ENCODE measurements at places on chromosomes 3 and 15.

GRCh38 chr3:44468572-44469520 is 8.6 kb downstream of the ZNF445 start:
- DNase-seq, result no peak

- DNase-seq, result no peak
These were observed 166.6 kb downstream of the ANO10 start for GRCh38 chr3:43455233-43455632.

DNA sequence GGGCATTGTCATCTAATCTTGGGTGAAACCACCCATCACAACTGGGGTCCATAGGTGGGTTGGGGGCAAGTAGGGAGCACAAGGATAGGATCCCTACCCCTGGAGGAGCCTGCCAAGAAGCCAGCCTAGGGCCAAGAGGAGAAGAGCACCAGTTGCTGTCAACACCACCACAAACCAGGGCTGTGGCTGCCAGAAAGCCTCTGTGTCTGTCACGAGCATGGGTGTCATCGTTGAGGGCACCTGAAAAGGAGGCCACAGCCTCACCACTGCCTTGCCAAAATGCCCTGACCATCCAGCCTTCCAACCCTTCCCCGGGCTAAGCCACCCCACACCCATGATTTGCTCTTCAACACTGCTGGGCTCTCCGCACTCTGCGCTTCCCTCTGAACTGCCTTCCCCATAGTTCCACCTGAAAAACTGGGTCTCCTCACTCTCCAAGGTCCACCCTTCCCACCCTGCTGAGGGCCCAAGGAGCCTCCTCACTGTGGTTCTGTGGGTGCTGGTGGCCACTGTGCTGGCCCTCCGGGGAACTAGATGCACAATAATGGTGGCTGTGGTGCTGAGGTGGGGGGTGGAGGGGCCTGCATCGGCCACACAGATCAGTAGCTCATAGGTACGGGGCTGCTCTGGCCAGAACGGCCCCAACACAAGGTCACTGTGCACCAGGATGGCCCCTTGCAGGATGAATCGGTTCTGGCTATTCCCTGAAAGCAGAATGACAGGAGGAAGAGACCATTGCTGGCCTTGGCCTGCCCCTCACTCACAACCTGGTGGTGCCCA is 6.2 kb upstream of the IP6K1 start:
- DNase-seq, result no peak

- no peak for DNase-seq
These were observed 55.7 kb downstream of the IQSEC1 start for GRCh38 chr3:13017361-13018042.

- no peak for DNase-seq
These were observed 102.9 kb downstream of the CHST2 start for GRCh38 chr3:143222505-143222904.

DNA sequence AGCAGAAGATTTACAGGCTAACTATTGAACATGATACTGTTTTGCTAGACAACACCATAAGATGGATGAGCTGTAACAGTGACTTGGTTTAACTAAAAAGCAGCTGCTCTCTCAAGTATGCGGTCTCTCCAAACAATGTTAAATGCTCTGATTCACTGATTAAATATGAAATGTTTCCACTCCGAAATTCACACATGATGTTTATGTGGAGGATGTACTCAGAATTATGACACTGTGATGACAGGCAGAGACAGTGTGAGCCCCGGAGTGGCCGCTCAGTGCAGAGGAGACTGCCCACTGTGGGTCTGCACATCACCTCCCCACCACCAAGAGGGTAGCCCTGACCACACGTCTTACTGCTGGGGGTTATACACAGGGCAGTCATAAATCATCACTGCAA is 83.9 kb upstream of the MEX3B start:
- DNase-seq, result no peak

DNA sequence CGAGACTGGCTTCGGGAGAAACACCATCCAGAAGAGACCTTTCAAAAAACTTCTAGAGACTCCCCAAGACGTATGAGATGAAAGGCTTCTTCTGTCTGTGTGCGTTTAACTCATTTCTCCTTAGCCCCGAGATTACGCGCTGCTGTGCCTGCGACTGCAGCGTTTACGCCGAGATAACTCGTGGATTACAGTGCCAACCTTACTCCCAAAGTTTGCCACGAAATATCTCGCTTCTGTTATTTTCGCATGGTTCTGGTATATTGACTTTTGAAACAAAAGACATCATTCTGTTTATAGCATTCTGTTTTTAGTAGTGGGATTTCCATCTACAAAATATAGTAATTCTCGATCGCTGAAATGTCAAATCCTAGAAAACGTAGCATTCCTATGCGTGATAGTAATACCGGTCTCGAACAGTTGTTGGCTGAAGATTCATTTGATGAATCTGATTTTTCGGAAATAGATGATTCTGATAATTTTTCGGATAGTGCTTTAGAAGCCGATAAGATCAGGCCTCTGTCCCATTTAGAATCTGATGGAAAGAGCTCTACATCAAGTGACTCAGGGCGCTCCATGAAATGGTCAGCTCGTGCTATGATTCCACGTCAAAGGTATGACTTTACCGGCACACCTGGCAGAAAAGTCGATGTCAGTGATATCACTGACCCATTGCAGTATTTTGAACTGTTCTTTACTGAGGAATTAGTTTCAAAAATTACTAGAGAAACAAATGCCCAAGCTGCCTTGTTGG is 467 bp downstream of the PGBD4 start:
- no peak for DNase-seq

DNA sequence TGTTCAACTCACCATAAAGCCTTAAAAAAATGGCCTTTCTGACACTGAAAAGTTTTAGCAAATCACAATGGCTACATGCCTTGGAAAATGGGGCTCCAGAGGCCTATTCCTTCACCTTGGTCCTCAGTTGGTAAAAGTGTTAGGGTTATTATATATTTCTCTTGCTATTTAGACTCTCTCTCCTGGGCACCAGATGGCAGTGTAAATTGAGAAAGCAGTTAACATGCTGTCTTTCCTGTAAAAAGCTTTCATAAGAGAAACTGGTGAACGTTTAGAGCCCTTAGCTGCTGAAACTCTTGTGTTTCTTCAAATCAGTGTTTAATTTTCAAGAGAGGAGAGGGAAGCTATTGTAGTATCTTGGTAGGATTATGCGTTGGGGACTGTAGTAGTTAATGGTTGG is 89.9 kb downstream of the LRTM1 start:
- DNase-seq, result no peak

DNA sequence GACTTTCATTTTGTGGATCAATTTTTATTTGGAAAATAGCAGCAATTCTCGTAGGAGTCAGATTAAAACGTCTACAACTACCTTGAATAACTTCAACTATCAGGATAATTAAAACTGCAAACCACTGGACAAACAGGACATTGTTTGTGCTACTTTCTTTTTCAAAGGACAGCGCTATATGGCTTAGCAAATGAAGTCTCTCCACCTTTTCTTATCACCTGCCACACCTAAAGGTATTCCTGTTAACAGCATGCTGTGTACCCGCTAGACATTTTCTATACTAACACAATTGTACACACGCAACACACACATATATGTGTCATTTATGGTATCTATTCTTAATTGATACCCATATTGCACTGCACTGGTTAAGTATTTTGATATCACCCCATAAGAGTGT is 19.2 kb downstream of the MNS1 start:
- no peak for DNase-seq

DNA sequence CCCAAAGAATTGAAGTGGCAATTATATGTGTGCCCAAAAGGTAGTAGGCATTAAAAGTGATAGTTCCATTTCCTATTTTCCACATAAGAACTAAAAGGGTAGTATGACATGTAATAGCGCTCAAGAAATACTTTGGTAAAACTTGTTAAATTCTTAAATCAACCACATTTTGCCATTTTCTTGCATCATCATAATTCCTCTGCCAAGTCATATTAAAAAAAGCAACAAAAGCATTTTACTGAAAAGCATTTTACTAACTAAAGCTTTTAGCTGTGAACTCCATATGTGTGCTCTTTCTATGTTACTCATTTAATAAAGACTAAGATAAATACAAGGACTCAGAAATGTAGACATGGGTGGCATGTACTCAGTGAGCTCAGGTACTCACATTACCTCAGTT is 70.1 kb downstream of the GPR160 start:
- DNase-seq, result no peak

DNA sequence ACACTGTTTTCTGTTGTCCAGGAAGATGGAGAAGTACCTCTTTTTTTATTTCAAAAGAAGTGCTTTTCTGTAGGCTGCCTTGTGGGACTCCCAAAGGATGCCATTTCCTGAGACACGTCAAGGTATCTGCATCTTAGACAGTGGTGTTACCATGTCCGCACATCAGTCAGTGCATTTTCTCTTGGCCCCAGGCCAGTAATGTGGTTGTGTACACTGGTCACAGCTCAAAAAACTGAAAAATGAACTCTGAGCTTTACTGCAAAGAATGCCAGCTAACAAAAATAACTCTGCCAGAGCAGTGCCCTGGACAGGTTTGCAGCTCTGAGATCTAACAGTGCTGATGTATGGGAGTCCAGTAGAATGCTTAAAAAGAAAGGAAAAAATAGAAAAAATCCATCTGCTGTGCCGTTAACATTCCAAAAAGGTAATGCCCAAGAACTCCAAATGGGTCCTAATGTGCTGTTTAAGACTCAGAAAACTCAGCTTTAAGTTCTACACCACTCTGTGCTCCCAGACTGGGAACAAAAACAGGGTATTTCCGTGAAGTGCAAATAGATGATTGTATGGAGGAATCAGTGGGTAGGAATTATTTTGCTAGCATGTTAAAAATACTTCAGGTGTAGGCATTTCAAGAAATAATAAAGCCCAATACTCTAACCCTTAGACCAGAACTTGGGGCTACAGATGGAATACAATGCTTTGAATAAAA is 315.9 kb downstream of the FEZF2 start:
- no peak for DNase-seq

DNA sequence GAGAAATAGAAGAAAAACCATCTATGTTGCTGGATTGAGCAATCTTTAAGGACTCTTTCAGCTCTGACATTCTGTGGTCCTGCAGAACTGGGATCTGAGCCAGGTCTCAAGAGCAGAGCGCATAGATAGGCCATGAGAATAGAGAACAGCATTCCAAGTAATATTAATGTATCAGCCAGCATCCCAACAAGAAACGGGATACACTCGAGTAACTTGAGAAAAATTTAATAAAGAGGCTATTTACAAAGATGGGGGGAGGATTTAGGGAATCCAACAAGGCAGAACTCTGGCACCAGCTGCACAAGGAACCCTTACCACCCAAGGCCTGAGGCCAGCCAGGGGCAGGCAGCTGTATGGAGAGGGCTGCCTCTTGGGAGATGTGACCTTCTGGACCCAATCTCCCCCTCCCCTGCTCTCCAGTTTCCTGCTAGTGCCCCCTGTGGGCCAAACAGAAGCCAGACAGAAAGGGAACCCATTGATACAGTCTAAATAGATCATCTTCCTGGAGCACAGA is 8.2 kb downstream of the TMOD2 start:
- no peak for DNase-seq
